ENCODE measurements at places on chromosomes 3 and 15. TPM values are rescaled to one million over a fixed set of nuclear protein-coding genes. Genes with fewer than 3 reads are reported as not detected.
A peak's percentile ranks its signal among the peaks of the same experiment; 100 is the strongest.

CCR8 gene
- polyA plus RNA-seq = not detected

GRCh38 chr3:11603628-11604027 is 40.1 kb downstream of the VGLL4 start:
- H3K27me3 ChIP-seq = no peaks in the 10 kb centered on the region
- H3K27ac ChIP-seq = peak overlapping the region; percentile 26
- peaks cover 11% of the 10 kb centered on the region for H3K36me3 ChIP-seq
- peaks cover 55% of the 10 kb centered on the region for H3K4me1 ChIP-seq
- DNase-seq = no peak

DNA sequence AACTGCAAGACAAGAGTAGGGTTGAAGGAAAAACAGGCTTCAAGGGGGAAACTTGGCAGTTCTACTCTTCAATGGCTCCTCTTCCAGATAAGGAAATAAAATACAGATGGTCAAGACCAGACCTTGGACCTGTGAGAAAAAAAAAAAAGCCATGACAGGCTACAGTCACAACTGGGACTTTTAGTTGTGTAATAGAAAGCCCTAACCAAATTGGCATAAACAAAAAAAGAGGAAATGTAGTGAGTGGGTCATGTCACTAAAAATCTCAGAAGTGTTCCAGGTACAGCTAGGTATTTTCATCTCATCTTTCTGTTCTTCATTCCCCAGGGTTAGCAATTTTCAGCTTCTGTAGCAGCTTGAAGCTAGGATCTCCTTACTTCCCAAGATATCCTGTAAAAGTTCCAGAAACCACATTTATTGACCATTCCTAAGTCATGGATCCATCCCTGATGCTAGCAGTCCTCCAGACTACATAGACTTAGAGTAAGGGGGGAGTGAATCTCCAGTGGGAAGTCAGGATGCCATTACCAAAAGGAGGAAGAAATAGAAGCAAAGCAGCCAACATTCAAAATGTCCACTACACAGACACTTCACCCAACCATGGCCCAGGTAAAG is 61.0 kb upstream of the CSTA start:
- H3K36me3 ChIP-seq = no peaks in the 10 kb centered on the region
- H3K27me3 ChIP-seq = no peaks in the 10 kb centered on the region
- no peak overlapping the region for H3K27ac ChIP-seq
- H3K4me3 ChIP-seq = no peak overlapping the region

- no peak overlapping the region for H3K27ac ChIP-seq
- no peaks in the 10 kb centered on the region for H3K36me3 ChIP-seq
- peak; percentile 18 for DNase-seq
- H3K27me3 ChIP-seq = peaks cover 20% of the 10 kb centered on the region
These were observed 455 bp upstream of the ABHD17C start for GRCh38 chr15:80694611-80695098.

IVD gene
- 114 TPM for polyA plus RNA-seq

PRICKLE2 gene
- 4.3 TPM for polyA plus RNA-seq

- peaks cover 43% of the 10 kb centered on the region for H3K36me3 ChIP-seq
- peak overlapping the region; percentile 87 for H3K4me3 ChIP-seq
- peaks cover 46% of the 10 kb centered on the region for H3K4me1 ChIP-seq
- no peak for DNase-seq
These were observed 494 bp upstream of the NISCH start for GRCh38 chr3:52454938-52455282.

ST3GAL6 gene
- polyA plus RNA-seq = 41.7 TPM

- no peaks in the 10 kb centered on the region for H3K27me3 ChIP-seq
- H3K36me3 ChIP-seq = no peaks in the 10 kb centered on the region
- H3K27ac ChIP-seq = no peak overlapping the region
- H3K4me1 ChIP-seq = peaks cover 14% of the 10 kb centered on the region
- H3K4me3 ChIP-seq = no peak overlapping the region
These were observed 76.4 kb upstream of the SCN5A start for GRCh38 chr3:38725726-38726419.

- H3K27ac ChIP-seq = no peak overlapping the region
- DNase-seq = no peak
- no peaks in the 10 kb centered on the region for H3K4me1 ChIP-seq
- no peaks in the 10 kb centered on the region for H3K27me3 ChIP-seq
These were observed 451.0 kb downstream of the EPHB1 start for GRCh38 chr3:135246027-135246426.

ARHGAP11A gene
- polyA plus RNA-seq = 5.1 TPM

GALNT15 gene
- 0.97 TPM for polyA plus RNA-seq

XPC gene
- 26.6 TPM for polyA plus RNA-seq

ITIH3 gene
- polyA plus RNA-seq = not detected

ANKRD63 gene
- polyA plus RNA-seq = 13.7 TPM

DNA sequence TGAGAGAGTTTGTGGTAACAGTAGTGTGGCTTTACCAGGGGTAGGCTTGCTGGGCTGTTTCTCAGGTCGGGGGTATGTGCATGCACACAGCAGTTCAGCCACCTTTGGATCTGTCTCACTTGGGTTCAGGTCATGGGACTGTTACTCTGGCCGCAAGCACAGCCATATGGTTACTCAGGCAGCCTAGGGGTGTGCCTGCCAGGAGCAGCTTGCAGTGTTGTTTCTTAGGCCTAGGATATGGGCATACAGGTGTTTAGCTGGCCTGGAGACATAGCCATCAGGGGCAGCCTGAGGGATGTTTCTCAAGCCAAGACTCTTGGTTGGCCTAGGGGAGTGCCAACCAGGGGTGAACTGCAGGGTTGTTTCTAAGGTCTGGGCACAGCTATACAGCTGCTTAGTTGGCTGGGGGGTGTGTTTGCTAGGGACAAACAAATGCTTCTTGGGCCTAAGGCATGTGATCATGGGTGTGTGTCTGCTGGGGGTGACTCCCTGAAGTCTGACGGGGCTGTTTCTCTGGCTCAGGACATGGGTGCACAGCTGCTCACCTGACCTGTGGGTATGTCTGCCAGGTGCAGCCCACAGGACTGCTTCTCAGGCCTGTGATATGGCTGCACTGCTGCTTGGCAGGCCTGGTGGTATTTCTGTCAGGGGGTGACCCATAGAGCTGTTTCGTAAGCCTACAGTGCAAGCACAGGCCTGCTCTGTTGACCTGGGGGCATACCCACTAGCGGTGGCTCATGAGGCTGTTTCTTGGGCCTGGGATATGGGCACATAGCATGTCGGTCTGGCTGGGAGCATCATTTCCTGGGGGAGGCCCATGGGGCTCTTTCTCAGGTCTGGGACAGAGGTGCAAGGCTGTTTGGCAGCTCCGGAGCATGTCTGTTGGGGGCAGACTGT is 168.0 kb upstream of the THRB start:
- no peaks in the 10 kb centered on the region for H3K36me3 ChIP-seq
- H3K4me3 ChIP-seq = no peak overlapping the region
- no peak overlapping the region for H3K27ac ChIP-seq
- H3K4me1 ChIP-seq = no peaks in the 10 kb centered on the region
- no peaks in the 10 kb centered on the region for H3K27me3 ChIP-seq

- no peak overlapping the region for H3K27ac ChIP-seq
- H3K27me3 ChIP-seq = no peaks in the 10 kb centered on the region
- H3K4me1 ChIP-seq = no peaks in the 10 kb centered on the region
- H3K4me3 ChIP-seq = no peak overlapping the region
These were observed 21.6 kb downstream of the ESYT3 start for GRCh38 chr3:138455801-138456716.

GRCh38 chr3:54514416-54514815 is 392.1 kb downstream of the CACNA2D3 start:
- no peaks in the 10 kb centered on the region for H3K36me3 ChIP-seq
- no peaks in the 10 kb centered on the region for H3K27me3 ChIP-seq
- H3K4me1 ChIP-seq = no peaks in the 10 kb centered on the region
- no peak overlapping the region for H3K27ac ChIP-seq

GRCh38 chr3:178042376-178042775 is 493.9 kb upstream of the KCNMB2 start:
- H3K36me3 ChIP-seq = no peaks in the 10 kb centered on the region
- no peaks in the 10 kb centered on the region for H3K27me3 ChIP-seq
- H3K27ac ChIP-seq = no peak overlapping the region
- H3K4me3 ChIP-seq = no peak overlapping the region
- H3K4me1 ChIP-seq = no peaks in the 10 kb centered on the region

DNA sequence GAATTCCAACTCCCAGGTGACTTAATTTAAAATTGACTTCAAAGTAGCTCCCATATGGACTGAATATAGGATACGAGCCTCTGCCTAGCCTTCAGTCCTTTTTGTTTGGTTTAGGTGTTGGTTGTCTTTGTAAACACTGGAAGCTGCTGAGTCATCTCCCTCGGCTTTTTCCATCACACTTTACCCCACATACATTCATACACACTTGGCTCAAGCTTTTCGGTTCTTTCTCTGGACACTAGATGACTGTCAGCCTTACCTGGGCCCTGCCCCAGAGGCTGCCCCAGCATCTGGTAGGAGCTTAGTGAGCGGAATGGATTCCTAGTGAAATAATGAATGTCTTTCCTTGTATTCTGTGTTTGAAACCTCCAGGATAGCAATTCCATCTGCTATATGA is 201.5 kb upstream of the IL12A start:
- peak; percentile 86 for DNase-seq
- no peak overlapping the region for H3K4me3 ChIP-seq
- no peaks in the 10 kb centered on the region for H3K36me3 ChIP-seq
- H3K27ac ChIP-seq = no peak overlapping the region
- H3K27me3 ChIP-seq = no peaks in the 10 kb centered on the region

DNA sequence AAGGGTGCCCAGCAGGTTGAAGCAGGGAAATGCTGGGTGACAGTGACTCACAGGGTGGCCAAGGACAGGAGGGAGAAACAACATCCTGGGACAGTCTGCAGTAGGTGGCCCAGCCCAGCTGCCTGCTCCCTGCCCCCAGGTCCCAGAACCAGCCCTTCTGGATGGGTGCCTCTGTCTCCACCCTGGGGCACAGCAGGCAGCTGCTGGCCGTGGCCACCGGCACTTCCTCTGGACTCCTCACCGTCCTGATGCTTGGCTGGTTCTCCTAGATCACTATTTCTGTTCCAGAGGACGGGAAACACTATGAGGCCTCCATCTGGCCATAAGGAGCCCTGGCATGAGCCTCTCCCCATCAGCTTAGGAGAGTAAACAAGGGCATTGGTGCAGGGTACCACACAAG is 258.9 kb downstream of the XXYLT1 start:
- no peak for DNase-seq
- H3K4me1 ChIP-seq = no peaks in the 10 kb centered on the region
- no peaks in the 10 kb centered on the region for H3K36me3 ChIP-seq
- no peak overlapping the region for H3K4me3 ChIP-seq
- no peaks in the 10 kb centered on the region for H3K27me3 ChIP-seq

CYP8B1 gene
- polyA plus RNA-seq = not detected

LMOD3 gene
- polyA plus RNA-seq = 0.61 TPM

GRCh38 chr15:91099616-91099994 is 452 bp upstream of the SV2B start:
- no peak overlapping the region for H3K27ac ChIP-seq
- peak; percentile 38 for DNase-seq
- H3K4me1 ChIP-seq = no peaks in the 10 kb centered on the region
- H3K4me3 ChIP-seq = peak overlapping the region; percentile 28
- peaks cover 82% of the 10 kb centered on the region for H3K27me3 ChIP-seq

CHL1 gene
- polyA plus RNA-seq = not detected

DPPA2 gene
- not detected for polyA plus RNA-seq

DNA sequence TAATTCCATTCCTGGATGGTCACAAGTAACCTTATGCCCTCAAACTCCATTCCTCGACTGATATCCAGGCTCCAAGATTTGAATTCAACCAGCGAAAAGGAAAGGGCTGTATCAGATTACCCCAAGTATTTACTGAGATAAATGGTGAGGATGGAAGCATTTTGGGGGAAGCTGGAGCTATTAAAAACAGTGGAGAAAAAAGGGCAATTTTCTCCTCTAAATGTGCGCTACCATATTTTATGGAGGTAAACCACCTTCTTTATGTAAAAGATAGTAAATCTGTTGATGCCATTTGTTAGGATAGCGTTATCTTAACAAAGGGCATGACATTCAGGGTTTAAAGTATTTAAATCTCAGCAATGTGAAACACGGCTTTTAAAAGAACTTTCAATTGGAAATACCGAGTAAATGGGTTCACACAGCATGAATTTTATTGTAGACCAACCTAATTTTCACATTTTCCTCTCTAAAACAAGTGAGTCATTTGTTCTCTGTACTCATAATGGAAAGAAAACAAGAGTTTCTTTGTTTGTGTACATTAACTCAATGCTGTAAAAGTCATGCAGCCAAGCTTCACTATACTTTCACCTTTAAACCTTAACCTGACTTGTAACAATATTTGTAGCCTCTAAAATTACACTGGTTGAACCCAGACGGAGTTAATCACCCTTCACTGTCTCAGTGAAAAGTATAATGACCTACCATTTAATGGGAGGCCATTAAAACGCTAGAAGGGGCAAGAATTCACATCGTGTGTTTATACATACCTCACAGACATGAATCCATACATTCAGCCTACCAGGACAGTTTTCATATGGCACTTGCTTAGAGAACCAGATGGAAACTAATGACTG is 773.4 kb downstream of the ROBO1 start:
- H3K36me3 ChIP-seq = no peaks in the 10 kb centered on the region
- H3K27me3 ChIP-seq = no peaks in the 10 kb centered on the region
- no peak for DNase-seq
- H3K27ac ChIP-seq = no peak overlapping the region

DNA sequence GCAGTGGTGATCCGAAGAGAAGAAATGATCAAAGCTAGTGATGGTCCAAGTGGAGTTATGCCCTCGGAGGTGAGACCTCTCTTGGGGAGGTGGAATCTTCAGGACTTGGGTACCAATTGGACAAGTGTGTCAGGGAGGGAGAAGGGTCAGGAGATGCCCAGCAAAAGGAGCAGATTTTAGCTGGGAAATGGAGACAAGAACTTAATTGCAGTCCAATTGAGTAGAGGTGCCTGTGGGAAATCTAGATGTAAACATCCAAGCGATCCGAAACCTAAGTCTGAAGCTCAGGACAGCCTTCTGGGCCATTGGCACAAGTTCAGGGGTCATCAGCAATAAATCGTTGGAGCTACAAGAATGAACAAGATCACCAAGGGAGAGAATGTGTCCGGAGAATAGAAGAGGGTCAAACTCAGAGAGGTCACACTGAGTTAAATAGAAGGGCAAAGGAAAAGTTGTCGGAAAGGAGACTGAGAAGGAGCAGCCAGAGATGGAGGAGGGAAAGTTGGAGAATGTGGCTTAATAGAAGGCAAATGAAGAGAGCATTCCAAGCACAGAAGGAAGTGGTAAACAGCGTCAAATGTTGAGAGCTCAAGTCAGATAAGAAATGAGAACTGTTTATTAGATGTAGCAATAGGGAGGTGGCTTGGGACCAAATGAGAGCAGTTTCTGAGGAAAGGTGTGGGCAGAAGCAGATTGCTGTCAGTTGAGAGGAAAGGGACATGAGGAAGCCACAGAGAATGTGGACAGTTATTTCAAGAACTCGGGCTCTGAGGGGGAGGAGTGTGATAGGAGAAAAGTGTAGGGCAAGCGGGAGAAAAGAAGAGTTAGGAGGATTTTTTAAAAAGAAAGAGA is 64.2 kb upstream of the FNDC3B start:
- no peaks in the 10 kb centered on the region for H3K4me1 ChIP-seq
- H3K27me3 ChIP-seq = no peaks in the 10 kb centered on the region
- no peak for DNase-seq
- H3K4me3 ChIP-seq = no peak overlapping the region
- H3K36me3 ChIP-seq = no peaks in the 10 kb centered on the region
